ENCODE measurements at places on chromosomes 1 and 21.

GRCh38 chr1:113088972-113089371 is 16.0 kb downstream of the LRIG2 start:
- no peak for DNase-seq

- peak; percentile 82 for DNase-seq
Observed at GRCh38 chr21:42234464-42235241, 15.7 kb downstream of the ABCG1 start.

DNA sequence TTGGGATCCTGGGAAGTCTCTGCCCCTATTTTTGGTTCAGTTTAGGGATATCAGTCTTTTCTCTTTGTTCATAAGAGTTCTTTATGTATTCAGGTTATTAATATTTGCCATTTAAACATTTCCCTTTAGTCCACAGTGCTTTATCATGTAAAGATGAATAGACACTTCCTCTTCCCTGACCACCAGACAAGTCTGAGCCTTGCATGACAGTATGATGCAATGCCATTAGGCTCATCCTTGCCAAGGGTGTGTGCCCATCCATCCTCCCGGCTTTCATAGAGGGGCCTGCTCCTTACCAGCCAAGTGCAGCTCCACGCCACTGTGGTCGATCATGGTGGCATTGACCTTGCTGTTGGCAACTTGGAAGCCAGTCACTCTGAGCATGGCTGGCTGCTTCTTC is 52.1 kb downstream of the ZSCAN20 start:
- no peak for DNase-seq

- peak; percentile 83 for DNase-seq
Observed at GRCh38 chr1:15966081-15966955, 9.6 kb downstream of the ZBTB17 start.

GRCh38 chr1:72037745-72038343 is 244.5 kb downstream of the NEGR1 start:
- DNase-seq: no peak

DNA sequence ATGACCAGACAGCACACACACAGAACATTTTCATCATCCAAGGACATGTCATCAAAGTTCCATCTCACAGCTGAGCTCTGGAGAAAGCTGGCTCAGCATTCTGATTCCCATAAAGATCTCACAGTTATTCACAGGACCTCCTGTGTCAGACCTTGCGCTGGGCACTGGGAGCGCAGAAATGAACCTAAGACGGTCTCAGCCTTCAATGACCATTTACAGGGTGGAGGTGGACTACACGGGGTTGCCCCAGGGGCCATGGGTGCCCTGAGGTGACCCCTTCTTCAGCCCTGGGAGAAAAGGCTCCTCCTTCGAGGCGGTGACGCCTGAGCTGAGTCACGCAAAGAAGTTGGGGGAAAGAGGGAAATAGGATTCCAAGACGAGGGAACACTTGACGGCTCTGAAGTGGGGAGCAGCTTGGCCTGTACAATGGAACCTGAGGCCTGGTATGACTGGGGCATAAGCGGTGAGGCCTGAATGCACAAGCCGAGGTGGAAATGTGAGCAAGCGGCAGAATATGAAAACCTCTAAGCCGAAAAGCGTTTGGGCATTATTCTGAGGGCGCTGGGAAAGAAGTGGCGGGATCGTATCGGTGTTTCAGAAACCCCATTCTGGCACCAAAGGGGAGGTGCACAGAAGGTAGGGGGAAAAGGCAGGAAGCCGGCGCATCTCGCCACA is 797 bp downstream of the CC2D1B start:
- DNase-seq: no peak

GRCh38 chr1:147625362-147625995 is 44.8 kb downstream of the ACP6 start:
- DNase-seq: no peak

GRCh38 chr1:27010226-27010994 is 2.2 kb downstream of the TENT5B start:
- no peak for DNase-seq

- no peak for DNase-seq
Observed at GRCh38 chr1:221451741-221452140, 290.1 kb downstream of the DUSP10 start.

GRCh38 chr21:17780539-17780938 is 38.6 kb downstream of the C21orf91 start:
- peak; percentile 29 for DNase-seq

- peak; percentile 57 for DNase-seq
Observed at GRCh38 chr1:101178688-101179491, 57.9 kb upstream of the S1PR1 start.

DNA sequence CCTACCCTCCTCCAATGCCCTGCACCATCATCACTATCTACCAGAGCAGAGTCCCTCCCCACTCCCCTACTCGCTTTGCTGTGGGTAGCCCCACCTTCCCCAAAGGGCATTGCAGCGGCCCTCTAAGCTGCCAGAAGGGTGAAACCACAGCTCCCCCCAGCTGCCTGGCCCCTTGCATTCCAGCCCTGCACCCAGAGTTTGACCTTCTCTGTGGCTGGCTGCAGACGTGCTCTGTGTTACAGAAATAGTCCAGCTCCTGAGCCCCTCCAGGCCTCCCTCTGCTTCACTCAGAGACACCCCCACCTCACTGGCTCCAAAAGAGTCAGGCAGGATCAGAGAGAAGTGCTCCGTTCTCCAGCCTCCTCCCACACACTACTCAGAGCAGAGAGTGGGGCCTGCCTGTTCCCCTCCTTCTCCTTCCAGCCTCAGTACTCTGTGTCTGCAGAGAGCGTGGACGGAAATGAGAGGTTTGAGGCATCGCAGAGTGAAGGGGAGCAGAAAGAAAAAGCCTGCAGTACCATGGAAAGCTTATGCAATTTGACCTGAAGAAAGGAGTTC is 63.2 kb downstream of the PLEKHA6 start:
- no peak for DNase-seq

DNA sequence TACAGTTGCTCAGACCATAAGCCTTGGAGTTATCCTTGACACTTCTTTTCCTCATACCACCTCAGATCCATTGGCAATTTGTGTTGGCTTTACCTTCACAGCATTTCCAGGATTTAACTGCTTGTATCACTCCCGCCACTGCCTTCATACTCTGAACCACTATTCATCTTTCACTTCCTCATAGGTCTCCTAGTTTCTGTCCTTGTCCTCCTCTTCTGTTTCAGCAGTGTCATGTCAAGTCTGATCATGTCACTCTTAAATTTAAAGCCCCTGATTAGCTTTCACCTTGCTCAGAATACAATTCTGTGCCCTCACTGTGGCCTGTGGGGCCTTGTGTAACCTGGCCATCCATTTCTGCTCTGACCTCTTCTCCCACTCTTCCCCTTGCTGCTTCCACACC is 34.7 kb upstream of the C1orf115 start:
- DNase-seq: peak; percentile 47

DNA sequence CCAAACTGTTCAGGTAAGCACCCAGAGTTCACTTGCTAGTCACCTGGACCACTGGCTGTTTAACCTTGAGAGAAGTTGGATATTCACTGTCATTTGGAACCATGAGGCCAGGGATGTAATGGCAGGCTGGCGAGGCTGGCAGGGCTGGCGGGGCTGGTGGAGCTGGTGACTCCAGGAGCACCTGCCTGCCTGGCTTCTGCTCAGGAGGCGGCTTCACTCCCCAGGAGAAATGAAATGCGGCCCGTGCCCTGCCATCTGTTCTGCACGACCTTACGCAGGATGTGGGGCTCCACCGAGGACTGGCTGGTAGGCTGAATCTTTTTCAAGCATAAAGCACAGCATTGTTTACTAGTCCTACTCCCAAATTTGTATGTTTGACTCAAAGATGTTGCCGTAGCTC is 22.7 kb upstream of the MX1 start:
- DNase-seq: no peak

DNA sequence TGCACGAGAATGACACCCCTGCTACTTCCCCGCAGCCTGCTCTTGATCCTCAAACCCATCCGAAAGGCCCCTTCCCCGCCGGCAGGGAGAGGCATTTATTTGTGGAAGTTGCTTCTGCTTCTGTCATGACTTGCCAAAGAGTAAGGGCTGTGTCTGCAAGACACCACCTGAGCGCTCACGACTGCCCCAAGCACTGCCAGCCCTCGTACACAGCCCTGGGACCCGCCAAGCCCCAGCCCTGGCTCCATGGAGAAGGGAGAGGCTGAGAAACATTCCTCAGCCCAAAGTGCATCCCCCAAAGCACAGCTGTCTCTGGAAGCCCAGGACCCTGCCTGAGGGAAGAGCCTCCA is 6.3 kb upstream of the TPRG1L start:
- no peak for DNase-seq

DNA sequence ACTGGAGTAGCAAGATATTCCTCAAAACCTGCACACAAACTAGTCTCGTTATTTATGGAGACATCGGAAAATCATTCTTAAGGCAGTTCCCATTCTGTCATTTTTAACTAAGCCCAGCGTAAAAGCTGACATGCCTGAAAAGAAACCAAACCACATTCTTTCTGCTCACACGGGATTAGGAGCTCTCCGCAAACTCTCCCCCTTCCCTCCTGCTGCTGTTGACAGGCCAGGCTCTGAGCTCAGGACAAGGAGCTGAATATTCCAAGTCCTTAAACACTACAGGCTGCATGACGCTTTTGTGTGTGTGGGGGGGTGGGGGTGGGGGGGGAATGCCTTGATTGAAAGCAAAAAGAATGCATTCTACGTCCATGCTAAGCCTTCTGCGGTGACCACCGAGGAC is 5.2 kb downstream of the OLIG1 start:
- DNase-seq: no peak

DNA sequence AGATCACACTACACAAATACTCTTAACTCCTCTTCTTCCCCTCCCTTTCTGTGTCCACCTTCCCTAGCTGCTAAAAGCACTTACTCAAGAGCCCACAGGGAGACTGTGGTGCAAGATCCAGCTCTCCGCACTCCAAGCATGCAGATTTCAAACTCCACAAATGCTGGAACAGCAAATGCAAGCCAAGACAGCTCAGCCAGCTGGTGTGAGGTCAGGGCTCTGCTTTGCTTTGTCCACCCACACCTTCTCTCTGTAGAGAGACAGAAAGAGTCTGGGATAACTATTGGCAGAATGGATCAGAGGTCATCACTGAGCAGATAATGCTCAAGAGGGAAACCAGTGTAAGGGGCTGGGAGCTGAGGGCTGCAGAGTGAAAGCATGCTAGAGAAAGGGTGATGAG is 45.2 kb upstream of the DPT start:
- DNase-seq: no peak

DNA sequence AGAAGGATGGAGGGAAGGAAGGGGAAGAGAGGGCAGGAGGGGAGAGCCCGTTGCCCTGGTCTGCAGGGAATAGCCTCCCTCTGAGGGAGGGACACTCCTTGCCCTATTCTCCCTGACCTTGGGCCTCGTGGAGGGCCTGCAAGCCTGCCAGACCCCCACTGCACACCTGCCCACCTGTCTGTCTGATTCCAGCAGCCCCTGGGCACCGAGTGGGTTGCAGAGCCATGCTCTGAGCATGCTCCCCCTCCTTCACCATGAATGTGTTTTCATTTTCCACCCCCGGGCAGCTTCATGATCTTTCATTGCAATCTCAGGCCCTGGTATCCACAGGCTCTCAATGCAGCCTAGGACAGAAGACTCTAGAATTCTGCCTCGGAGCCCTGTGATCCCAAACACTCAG is 5.1 kb upstream of the NPHP4 start:
- DNase-seq: no peak

DNA sequence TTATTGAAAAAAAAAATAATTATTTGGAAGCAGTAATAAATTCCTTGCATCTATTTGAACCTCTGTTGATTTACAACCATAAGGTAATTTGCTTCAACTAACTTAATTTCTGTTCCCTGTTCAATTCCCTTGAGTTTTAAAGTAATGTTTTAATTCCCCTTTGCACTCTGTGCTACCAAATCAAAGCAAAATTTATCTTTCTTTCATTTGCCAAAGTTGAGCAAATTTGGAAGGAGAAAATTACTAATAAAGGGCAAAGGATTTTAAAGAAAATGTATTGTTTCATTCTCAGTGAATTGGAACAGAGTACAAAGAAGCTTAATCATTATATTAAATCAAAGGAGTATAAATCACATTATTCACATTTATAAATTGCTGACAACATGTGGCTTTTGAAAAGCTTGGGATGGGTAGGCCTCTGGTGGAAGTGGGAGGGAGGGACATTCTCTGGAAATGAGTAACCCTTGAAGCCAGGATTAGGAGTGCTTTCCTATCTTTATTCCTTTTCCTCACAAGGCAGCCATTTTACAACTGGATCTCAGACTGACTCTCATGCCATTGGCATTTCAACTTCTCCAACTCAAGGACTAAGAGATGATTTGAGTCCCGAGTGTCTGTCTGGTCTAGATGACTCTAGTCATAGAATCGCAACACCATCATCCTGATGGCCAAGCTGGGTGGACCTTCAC is 331.6 kb upstream of the DUSP10 start:
- DNase-seq: no peak

DNA sequence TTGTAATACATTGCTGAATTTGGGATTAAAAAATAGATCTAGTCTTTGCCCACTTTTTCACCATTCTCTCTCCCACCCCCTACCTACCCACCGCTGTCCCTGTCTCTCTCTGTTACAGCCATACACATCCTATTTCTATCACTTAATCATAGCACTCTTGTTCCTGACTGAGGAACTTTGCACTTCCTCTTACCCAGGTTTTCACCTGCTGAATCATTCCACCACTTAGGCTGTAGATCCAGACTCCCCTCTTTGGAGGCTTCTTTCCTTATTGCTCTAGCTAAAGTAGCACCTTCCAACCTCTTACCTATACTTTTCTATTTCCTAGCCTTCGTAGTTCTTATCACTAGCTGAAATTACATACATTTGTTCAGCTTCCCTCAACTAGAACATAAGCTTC is 59.6 kb downstream of the ATP6V1G3 start:
- no peak for DNase-seq

DNA sequence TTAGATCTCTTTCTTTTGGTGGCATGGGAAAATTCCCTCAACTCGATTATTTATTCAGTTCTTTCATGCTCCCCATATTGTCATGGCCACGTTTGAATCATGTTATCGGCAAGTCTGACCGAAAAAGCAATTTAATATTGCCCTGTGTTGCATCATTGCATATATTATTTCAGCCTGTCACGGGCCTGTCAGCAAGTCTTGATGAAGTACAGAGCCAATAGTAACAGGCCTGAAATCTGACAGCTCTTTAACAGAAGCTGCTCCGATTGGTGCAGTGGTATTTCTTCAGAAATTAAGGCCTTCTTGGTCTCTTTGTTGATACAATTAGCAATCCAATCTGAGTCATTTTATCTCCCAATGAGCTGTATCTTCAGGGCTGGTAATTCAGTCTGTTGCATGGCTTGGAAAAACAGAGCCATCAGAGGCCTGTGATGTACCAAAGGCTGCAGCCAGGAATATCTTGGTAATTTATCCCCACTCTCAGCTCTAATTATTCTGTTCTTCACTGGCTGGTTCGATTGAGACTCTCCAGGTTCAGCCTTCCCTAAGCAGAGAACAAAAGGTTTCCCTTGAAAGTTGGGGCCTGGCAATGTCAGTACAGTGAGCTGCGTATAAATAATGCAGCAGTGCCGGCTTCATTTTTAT is 149.5 kb downstream of the FGGY start:
- no peak for DNase-seq

GRCh38 chr1:23978805-23979204 is 1.3 kb downstream of the SRSF10 start:
- no peak for DNase-seq

- DNase-seq: no peak
Observed at GRCh38 chr1:91799159-91799558, 86.8 kb downstream of the TGFBR3 start.

Data from GM13976 (cell line).